ENCODE measurements at places on chromosomes 11 and 22.
A peak's percentile ranks its signal among the peaks of the same experiment; 100 is the strongest.

- no peak for DNase-seq
These were observed 655.7 kb upstream of the KIRREL3 start for GRCh38 chr11:127656116-127656836.

DNA sequence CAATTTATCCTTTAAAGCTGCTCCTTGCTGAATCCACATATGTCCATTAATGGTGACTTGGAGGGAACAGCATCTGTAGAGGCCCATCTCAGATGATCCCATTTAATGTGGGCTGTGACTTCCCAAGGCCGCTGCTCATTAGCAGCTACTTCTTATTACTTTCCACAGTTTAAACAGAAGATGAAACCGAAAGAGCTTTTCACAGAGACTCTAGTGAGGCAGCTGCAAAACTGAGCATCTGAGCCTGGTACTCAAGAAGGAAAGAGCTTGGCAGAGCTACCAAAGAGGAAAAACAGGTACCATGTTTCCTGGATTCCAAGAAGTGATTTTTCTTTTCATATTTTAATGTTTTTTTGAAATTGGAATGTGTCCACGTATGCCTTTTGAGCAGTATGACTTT, 110.5 kb upstream of the NARS2 start:
- DNase-seq = no peak

- DNase-seq = no peak
These were observed 52.1 kb downstream of the SHANK2 start for GRCh38 chr11:71200172-71200716.

GRCh38 chr22:30516731-30517130, 11.2 kb upstream of the SEC14L4 start:
- DNase-seq = no peak

DNA sequence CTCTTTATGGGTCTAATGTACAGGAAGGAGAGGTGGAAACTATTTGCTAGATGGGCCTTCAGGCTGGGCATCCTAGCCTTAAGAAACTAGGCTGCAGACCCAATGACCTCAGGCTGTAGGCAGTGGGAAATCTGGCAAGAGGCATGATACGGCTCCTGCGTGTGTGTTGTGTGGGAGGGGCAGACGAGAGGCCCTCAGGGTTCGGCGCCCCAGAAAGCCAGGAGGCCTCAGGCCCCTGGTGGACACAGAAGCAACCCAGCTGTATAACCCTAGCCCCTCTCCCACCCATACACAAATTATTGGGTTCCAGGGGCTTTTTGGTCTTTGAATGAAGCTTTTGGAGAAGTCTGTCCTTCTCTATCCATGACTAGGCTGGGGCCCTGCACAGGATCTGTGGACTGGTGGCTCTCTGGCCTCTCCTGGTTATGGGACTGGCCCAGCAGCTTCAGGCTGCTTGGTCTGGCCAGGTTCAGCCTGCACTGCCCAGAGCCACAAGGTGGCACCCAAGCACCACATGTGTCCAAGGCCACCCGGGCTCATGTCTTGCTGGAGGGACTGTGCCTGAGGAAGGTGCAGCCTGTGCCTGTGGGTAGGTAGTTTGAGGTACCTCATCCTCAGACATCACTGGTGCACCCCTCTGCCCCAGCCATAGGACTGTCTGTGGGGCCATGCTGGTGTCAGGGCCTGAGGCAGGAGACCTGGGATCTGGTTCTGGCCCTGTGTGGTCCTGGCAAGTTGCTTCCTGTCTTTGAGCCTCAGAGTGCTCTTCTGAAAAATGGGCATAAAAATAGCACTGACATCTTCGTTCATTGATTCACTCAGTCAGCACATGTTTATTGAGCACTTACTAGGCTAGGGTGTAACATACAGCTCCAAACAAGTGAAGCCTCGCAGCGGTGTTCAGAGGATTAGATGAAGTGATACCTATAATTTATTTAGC, 87.5 kb downstream of the RRM1 start:
- peak; percentile 31 for DNase-seq

All from germinal center (tissue), 1 donor.